ENCODE measurements at places on chromosomes 3 and 15.
A peak's percentile ranks its signal among the peaks of the same experiment; 100 is the strongest.

DNA sequence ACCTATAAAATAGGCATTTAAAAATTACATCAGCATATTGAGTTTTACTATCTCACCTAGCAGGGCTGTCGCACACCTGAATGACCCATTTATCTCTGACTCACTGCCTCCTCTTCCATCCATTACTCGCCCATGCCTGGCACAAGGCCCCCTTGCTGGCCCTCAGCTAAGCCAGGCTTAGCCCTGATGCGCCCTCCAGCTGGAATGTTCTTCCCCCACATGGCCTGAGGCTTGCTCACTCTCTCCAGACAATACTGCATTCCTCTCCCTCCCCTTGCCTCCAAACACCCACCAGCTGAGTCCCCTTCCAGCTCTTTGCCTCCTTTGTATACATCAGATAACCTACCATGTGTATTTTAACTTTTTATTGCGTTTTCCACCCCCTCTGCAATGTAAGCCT, 7.2 kb downstream of the SH3BP5 start:
- peak; percentile 59 for DNase-seq

- no peak for DNase-seq
These were observed at the start of gene OCA2 for GRCh38 chr15:28098766-28099554. OCA2 (minus strand) TSS chr15:28099315; CDS start chr15:28081874, 17,441 bp downstream.

- no peak for DNase-seq
These were observed 8.2 kb upstream of the RTP4 start for GRCh38 chr3:187359798-187360486.

DNA sequence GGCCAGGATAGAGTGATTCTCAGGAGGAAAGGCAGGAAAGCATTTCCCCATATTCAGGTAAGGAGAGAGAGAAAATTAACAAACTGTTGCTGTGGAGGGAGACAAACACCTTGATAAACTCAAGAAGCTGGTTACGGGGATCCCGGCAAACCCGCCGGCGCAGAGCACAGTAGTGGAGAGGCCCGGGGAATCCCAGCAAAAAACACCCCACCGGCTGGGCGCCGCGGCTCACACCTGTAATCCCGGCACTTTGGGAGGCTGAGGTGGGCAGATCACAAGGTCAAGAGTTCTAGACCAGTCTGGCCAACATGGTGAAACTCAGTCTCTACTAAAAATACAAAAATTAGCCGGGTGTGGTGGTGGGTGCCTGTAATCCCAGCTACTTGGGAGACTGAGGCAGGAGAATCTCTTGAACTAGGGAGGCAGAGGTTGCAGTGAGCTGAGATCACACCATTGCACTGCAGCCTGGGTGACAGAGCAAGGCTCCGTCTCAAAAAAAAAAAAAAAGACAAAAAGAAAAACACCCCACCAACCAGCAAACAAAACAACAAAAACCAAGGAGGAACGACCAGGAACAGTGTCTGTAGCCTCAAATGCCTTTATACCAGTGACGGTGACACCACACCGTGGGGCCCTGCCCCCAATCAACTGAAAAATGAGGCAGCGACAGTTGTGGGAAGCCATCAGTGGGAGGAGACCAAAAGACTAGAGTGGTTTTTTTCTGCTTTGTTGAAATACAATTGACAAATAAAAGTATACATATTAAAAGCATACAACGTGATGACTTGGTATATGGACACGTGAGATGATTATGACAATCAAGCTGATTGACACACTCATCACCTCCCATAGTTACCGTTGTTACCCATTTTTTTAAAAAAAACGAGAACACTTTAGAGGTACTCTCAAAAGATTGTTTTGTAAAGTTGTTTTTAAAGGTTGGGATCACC, 40.2 kb upstream of the IDH2 start:
- DNase-seq: no peak

GRCh38 chr15:49145651-49146609, 9.5 kb downstream of the COPS2 start:
- DNase-seq: no peak

DNA sequence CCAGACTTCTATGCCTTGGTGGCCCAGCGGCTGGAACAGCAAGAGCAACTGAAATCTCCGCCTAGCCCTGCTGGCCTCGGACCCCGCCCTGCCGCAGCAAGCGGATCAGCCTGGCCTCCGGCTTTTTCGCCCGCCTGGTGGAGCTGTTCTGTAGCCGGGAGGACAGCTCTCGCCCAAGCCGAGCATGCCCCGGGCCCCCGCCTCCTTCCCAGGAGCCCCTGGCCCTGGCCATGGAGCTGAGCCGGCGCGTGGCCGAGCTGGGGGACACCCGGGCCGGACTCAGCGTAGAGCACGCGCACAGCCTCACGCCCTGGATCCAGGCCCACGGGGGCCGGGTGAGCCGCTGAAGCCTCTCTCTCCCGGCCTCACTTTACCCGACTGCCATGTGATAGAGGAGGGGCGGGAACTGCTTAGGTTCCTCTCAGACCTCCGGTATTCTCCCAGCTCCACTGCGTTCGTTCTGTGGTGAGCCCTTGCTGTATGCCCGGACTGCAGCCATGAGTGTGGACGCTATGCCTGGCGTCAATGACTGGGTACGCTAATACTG, 24.1 kb upstream of the MRPL3 start:
- DNase-seq: no peak

DNA sequence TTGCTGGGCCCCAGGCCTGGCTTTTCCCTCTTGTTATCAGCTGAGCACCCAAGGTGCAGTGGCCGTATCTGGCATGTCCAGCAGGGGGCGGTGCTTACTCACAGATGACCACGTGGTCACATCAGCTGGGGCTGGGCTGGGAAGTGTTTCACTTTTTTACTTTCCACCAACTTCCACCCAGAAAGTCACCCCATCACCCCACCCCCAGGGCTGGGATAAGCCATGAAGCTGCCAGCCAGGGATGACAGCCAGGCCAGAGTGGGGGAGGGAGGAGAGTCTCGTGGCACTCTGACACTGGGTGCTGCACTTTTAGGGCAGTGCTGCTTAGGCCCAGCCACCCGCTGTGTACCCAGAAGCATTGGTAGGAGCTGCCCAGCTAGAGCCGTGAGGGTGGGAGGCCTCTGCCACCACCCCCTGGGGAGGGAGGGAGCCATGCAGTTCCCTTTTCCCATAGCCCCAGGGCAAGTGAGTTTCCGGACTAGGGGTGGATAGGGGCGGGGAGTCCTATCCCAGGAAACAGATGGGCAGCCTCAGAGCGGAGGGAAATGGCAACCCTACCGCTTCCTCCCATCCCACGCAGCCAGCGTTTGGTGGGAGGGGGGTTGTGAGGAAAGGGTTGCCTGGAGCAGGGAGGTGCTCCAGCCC, 6.1 kb downstream of the PPCDC start:
- peak; percentile 93 for DNase-seq

GRCh38 chr3:195468841-195469240, 26.0 kb upstream of the ACAP2 start:
- DNase-seq: no peak

DNA sequence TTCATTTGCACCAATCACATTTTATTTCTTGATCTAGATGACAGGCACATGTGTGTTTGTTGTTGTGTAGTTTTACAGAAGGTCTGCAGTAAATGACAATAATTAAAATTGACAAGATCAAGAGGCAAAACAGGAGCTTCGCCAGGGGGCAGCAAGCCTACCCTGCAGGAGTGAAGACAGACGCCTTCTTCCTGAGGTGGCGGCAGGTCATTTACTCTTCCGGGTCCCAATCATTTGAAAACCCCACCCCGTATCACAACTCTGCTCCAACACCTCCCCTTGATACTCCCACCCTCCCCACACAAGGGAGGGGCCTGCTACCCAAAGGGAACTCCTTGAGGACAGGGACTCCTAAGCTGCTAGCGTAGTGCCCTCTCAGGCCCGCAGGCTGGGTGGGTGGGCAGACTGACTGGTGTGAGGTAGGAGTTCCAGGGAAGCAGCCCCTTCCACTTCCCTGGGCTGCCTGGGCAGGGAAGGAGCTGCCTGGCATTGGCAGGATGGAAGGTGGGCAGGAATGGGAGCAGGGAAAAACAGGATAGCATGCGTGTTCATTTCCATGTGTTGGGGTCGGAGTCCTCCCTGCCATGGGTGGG, 13.1 kb downstream of the CHDH start:
- DNase-seq: no peak

DNA sequence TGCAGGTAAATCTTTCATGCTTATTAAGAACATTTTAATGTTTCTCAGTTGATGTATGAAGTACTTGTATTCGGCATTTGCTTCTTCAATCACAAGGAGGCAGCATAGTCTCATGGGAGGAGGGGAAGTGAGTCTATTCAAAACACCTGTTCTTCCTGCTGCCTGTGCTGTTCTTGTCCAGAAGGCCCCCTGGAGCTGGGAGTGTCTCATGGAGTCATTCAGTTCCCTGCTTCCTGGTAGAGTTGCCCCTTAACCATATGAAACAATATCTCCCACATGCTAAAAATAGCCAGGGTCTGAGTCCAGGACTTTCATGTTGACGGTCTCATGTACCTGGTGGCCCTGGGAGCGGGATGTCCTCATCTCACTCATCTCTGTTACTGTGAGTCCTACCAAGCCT, 15.5 kb upstream of the PPP1R2 start:
- DNase-seq: no peak

DNA sequence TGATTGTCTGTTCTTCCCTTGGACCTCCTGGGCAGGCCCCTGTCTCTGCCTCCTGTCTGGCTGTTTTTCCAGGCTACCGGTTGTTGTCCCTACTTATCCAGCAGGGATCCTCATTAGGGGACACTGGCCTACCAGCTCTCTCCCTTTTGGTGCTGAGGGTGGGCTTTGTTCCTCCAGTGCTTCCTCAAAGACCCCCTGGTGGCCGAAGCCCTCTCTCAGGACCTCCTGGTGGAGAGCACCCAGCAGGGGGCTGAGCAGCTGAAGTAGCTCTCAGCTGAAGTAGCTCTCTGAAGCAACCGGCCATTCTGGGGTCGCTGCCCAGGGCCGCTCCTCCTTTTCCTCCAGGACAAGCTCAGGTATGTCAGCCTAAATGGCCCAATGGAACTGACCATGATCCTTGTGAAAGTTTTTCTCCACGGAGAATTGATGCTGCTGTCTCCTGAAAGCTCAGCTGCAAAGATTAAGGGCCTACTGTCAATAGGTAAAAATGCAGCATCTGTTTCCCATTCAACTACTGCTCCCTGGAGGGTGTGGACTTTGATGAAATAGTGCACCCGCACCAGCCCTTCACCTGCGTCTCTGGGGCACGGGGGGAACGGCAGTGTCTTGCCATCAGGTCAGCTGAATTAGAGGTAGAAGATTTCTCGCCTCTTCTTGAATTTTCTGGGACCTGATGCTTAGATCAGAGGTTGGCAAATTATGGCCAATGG, 27.6 kb downstream of the ARNT2 start:
- no peak for DNase-seq

DNA sequence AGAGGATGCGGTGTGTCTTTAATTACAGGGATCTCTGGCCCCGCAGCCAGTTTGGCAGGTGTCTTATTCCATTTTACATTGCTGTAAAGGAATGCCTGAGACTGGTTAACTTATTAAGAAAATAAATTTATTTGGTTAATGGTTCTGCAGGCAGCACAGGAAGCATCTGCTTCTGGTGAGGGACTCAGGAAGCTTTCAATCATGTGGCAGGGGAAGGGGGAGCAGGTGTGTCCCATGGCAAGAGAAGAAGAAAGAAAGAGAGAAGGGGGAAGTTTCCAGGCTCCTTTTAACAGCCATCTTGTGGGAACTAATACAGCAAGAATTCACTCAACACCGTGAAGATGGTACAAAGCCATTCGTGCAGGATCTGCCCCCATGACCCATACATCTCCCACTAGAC, 128.0 kb upstream of the CRBN start:
- no peak for DNase-seq

GRCh38 chr15:42090781-42091180, 3.6 kb downstream of the PLA2G4D start:
- no peak for DNase-seq

DNA sequence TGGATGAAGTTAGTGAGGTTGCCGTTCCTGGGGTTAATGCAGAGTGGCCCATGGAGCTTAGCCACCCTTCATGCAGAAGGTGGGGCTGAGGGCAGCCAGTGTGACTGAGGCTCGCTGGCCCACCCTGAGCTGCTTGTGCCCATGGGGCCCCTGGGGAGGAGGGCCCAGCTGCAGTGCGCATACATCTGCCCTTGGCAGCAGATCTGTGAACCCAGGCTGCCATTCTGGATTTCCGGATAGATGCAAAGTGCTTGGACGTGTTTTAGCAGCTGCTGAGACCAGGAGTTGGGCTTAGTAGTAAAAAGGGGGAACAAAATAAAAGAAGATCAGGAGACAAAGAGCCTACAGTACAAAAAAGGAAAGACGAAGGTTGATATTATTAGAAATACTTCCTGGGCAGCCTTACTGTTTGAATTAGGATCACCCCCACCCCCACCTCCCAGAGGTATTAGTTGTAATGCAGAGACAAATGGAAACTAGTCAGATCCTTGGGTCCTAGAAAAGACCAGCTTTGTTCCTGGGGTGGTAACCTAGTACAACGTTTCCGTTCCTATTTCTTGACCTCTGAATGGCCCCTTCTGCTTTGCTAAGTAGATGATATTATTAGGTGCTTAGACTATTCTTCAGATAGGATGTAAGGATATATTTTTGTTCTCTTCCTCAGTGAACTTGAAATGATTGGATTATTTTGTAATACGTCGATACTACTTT, 70.2 kb downstream of the IGF1R start:
- no peak for DNase-seq

GRCh38 chr3:157238457-157238856, 78.5 kb upstream of the CCNL1 start:
- no peak for DNase-seq

DNA sequence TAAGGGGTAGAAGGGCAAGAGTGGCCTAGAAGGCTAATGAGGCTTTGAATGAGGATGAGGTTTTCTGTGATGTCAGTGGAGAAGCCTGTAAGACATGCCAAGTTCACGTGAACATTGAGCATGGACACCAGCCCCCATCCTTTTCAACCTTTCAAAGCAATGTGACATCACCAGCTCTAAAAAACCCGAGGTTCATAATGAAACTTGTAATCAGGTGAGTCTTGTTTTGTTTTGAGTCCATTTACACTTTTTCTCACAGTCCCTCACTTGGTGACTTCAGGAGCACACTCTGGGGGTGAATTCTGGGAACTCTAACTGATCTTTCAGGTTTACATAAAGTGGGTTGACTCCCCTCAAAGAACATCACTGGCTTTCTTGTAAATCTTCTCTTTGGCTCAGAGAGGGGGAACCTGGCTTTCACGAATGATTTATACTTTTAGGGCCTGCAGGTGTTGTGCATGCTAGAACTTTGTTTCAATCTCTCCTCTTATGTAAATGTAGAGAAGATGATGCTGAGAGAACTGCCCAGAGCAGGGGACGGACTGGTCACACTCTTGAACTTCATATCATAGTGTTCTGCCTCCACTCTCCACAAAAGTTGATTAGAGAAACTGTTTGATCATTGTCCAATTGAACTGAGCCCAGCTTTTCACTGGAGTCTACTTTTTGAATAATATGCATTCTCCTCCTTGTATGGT, 224.7 kb upstream of the SATB1 start:
- DNase-seq: no peak

- DNase-seq: no peak
These were observed 627 bp upstream of the PLS1 start for GRCh38 chr3:142595581-142595950.

- DNase-seq: no peak
These were observed 15.4 kb upstream of the LARP6 start for GRCh38 chr15:70869346-70869745.
